ENCODE measurements at places on chromosomes 5 and 9.

- DNase-seq, result no peak
These were observed 22.9 kb upstream of the SPATA31C2 start for GRCh38 chr9:88161144-88161543.

DNA sequence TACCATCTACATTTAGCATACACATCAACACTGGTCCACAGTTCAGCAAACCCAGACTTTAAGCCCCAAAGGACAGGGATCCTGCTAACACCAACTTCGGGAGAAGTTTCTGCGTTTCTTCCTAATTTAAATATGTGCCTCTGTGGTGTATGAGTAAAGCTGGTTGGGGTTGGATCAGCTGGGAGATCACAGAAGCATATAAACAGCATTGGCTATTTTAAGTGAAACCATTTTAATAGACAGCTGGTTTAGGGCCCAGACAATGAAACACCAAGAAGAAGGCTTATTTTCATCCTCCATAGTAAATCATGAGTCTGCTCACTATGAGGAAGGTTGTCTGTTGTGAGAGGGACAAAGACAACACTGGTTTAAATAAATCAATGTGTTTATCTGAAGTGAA is 11.3 kb downstream of the EBF1 start:
- no peak for DNase-seq

GRCh38 chr9:1046639-1047572 is 3.3 kb upstream of the DMRT2 start:
- DNase-seq, result no peak

DNA sequence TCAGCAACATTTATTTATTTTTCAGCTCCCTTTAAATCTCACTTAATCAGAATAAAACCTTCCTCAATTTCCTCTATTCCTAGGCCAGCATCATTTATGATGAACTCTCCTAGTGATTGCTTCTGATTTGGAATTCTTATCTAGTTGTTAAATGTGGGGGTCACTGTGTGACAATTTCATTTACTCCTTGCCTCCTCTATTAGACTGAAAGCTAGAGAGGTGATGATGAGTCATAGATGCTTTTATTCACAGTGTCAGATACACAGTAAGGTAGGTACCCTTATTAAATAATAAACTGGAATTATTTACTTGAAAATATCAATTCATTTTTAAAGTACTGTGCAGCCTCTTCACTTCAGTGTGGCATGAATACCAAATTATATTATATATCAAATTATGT is 960.6 kb downstream of the MAT2B start:
- no peak for DNase-seq

DNA sequence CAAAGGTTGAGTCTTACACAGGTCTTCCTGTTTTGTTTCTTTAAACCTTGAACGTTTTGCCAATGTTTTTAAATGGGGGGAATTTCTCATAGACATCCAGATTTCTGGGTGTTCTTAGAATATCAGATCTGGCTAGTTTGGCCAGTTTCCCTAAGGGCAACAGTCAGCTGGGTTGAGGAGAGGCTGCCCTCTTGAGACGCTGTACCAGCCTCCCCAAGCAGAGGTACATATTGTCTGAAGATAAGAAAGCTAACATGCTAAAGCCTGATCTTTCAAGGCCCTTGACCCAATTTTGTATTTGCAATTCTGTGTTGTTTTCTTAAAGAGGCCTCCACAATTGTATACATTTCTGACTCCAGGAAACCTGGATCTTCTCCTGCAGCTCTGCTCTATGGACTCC is 21.9 kb upstream of the SH3GL2 start:
- DNase-seq, result no peak
